Pons (tissue), 1 donor: ENCODE measurements at places on chromosomes 5 and 9.

DNA sequence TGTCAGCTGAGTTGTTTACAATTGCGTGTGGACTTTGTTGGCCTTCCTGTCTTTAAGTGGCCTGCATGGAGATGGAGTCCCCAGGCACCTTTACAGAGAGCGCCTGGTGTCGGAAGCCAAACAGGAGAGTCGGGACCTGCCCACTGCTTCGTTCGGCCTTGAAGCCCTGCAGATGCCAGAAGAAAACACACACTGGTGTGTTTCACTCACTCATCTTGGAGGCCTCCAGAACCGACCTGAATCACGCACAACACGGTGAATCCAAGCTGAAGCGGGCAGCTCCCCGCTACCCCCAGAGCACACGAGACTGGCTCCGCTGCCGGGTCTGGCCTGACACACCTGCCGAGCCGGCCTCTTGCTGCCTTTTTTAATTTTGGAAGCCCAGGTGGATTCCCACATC is 419.4 kb upstream of the IRX4 start:
- DNase-seq: no peak

DNA sequence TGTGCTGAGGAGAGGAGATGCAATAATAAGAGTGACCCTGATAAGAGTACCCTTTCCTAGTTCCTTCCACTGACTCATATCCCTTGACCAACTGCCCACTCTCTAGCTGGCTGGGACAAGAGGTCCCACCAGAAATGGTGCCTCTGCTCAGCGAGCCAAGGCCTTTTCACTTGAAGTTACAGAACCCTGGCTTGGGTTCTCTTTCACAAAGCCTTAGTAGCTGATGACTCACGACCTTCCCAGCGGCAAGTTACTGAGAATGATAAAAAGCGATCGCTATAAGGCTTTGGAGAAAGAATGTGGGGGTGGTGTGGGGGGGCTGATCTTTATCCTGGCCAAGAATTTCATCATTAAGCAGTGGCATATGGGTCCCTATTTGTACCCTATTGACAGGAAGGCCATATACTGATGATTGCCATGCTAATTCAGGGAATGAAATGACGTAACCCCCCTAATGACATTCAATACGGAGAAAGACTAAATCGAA is 90.3 kb downstream of the FBXO38 start:
- no peak for DNase-seq

GRCh38 chr5:1182633-1183423 is 18.6 kb upstream of the SLC6A19 start:
- peak; percentile 96 for DNase-seq

- DNase-seq: no peak
These were observed 136.3 kb downstream of the ASTN2 start for GRCh38 chr9:117278471-117279035.

DNA sequence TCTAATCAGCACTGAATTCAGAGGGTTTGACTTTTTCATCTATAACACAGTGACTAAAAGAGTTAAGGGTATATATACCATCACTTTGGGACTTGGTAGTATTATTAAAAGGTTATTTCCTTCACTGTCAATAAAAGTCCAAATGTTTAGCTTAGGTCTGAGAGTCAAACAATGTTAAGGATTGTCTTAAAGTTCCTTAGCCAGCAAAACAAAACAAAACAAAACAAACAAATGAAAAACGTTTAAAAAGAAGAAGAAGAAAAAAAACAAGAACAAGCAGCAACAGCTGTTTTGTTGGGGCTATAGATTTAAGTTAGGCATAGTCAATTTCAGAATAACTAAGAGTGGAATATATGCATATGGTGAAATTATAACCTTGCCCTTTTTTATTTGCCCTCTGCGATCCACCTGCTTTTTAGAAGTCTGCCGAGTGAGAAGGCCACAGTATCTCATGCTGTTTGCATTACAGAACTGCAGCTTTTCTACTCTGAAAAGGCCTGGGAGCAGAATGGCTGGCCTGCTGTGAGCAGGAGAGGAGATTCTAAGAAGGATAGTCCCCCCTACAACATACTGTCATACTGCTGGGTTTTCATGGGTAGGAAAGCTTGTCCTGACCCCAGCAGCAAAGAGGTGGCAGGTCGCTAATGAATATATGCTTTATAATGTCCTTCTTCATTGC is 141.7 kb downstream of the NTRK2 start:
- no peak for DNase-seq

- no peak for DNase-seq
These were observed 155.4 kb downstream of the RGS3 start for GRCh38 chr9:113618836-113619490.

- DNase-seq: no peak
These were observed 18.8 kb downstream of the NUP214 start for GRCh38 chr9:131144201-131144600.

DNA sequence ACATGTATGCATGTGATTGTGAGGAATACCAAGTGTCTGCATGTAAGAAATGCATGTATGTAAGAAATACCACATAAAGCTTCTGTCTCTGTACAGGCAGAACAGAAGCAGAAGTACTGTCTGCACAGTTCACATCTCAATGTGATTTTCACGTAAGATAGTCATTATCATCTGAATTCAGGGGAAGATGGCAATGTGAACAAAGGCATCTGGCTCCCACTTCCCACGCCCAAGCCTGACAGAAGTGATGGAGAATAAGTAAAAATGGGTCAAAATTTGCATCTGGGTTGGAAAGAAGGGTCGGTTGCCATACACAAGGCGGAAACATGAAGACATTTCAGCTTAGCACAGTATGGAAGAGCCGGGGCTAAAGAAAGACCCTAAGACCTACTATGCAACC is 71.7 kb downstream of the SUSD1 start:
- no peak for DNase-seq

- DNase-seq: peak; percentile 37
These were observed 1.5 kb downstream of the SH3GLB2 start for GRCh38 chr9:129026442-129027223.

DNA sequence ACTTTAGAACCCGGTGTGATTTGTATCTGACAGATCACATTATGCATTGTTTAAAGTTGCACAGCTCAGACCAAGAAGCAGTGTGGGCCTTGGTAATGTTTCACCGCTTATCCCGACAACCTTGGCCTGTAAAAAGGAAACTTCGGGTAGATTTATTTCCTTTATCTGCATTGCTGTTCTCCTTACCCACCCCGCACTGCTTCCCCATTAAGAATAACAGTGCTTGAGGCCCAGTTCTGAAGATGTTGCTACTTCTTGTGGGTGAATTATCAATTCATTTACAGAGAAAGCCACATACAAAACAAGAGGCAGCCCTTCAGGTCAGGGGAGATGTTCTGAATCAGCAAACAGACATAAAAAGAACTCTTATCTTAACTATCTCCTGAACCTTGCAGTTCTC is 8.4 kb downstream of the SMARCA2 start:
- DNase-seq: peak; percentile 29

- peak; percentile 56 for DNase-seq
These were observed 2.0 kb upstream of the RICTOR start for GRCh38 chr5:39076101-39076756.

DNA sequence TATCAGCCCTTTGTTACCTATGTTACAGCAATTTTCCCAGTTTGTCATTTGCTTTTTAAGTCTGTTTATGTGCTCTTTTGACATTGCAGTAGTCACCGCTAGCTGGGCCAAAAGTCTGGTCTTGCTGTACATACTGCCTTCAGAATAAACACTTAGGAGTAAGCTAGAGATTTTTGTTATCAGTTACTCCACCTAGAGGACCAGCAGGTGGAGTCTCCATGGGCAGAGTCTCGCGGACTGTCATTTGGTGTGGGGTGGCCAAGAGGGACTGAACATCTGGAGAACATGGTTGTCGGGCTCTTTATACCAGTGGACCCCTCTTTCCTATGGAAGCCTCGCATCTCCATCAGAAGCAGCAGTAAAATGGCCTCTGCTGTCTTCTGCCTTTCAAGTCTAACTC is 10.8 kb upstream of the MGAT1 start:
- no peak for DNase-seq

DNA sequence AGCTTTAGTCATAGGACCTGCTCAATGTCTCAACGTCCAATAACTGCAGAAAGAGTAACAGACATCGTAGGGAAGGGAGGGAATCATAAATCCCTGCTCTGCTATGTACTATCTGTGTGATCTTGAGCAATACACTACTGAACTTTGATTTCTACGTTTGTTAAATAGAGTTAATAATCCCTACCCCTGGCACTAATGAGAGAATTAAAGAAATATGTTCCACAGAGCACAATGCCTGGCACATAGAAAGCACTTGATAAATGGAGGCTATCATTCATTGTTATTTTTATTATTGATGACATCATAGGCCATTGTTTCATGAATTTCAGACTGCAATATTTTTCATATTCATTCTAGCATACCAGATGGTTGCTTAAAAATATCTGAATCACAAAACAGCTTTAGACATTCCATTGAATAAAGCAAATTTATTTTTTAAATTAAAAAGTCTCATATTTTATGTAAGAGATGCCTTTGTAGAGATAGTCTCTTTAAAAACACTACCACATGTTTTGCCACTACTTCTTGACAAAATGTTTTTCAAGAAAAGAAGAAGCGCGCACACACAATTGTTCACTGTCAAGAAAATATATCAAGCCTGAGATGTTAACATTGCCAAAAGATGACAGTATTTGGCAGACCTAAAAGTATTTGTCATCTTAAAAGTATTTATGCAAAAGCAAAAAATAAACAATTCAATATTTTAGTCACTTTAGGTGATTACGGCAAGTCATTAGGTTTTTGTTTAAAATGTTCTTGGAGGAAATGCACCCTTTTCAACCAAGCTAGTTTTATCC is 108.5 kb downstream of the EBF1 start:
- no peak for DNase-seq

- DNase-seq: no peak
These were observed 137.3 kb downstream of the FSTL4 start for GRCh38 chr5:133474851-133475590.

GRCh38 chr5:1484730-1485578 is 38.8 kb downstream of the LPCAT1 start:
- no peak for DNase-seq

GRCh38 chr5:1432296-1432695 is 12.9 kb downstream of the SLC6A3 start:
- no peak for DNase-seq

- DNase-seq: no peak
These were observed 703.9 kb downstream of the EFNA5 start for GRCh38 chr5:106966686-106967315.

GRCh38 chr9:127362829-127363228 is 34.1 kb upstream of the SLC2A8 start:
- no peak for DNase-seq

DNA sequence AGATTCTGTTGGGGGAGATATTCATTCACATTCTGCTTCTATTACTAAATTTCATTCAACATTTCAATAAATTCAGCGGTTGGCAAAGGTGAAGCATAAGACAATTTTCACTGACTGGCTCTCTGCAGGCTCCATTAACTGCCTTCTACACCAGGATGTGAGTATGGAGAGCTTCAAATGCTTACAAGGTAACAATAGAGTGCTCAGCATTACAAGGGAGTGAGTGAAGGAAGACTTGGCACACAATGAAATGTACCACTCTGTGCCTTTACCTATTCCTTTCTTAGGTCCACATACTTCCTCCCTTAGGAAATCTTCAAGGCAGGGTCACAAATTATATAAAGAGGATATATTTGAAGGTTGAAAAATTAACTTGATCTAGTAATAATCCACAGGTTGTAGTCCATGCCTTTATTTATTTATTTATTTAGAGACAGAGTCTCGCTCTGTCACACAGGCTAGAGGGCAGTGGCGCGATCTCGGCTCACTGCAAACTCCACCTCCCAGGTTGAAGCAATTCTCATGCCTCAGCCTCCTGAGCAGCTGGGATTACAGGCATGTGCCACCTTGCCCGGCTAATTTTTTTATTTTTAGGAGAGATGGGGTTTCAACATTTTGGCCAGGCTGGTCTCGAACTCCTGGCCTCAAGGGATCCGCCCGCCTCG is 76.6 kb upstream of the FAM169A start:
- DNase-seq: no peak

DNA sequence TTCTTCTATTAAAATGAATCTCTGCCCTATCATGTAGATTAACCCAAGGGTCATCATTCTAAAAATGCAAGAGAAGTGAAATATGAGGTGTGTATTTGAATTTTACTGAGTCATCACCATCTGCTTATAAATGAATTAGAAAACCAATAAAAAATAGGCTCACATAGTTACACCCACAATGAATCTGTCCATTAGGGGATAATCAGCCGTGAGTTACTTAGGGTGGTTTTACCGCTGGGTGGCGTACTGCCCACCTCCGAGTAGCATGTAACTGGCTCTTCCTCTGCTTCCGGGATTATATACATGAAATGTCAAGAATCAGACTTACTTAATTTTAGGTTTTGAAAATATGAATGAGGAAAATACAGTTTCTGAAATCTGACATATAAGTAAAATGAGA is 332.9 kb upstream of the CCNG1 start:
- no peak for DNase-seq

DNA sequence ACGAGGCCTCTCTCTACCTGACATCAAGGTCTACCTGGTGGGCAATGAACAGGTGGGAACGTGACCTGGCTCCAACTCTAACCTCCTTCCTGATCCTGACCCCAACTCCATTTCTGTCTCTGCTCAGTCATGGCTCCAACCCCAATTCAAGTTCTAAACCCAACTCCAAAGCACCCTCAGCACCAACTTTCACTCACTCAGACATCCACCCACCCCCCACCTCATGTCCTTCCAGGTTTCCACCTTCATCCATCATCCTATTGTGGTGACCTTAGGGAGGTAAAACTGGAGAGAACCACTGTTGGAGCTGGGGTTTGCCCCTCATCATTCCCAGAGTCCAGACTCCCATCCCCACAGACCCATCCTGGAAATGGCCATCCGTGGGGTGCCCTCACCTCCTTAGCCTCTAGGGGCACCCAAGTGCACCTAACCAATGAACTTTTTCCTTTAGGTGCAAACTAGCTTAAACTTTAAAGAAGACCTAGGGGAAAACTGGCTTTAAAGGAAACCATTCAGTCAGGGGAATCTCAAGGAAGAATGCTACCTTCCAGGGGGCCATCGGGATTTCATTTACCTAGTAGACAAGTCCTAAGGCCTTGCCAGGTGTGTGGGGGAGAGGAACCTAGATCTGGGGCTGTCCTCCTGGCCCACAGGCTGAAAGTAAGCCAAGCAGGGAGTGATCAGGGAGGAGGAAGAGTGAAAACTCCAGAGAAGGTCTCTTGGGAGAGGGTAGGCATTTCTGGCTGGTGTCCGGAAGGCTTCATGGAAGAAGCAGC is 11.3 kb downstream of the RGS14 start:
- DNase-seq: no peak

DNA sequence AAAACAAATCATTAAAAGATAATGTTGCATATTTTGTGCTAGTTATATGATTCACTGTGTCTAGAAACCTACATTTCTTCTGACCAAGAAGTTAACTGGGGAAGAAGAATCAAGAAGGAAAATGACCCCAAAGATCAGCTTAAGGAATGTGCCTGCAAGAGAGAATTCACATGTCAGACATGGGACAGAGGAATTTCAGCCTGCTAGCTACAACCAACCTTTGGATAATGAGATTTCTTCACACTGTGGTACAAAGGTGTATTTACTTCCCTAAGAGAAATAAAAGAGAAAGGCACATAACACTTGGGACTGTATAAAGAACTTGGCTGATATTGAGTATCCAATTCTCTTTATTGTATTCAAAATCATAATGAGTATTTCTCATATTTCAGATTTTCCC is 39.6 kb upstream of the ELL2 start:
- no peak for DNase-seq

GRCh38 chr5:115064380-115064779 is 105.3 kb downstream of the TRIM36 start:
- no peak for DNase-seq
